Cortex of kidney (tissue), 1 donor: ENCODE measurements at places on chromosomes 4 and X.

GRCh38 chrX:26376037-26376708, 160.2 kb downstream of the MAGEB5 start:
- DNase-seq = no peak

GRCh38 chr4:154049457-154050181, 260.7 kb upstream of the SFRP2 start:
- DNase-seq = no peak

- no peak for DNase-seq
Measured at GRCh38 chr4:105970371-105970770, 75.1 kb downstream of the NPNT start.

DNA sequence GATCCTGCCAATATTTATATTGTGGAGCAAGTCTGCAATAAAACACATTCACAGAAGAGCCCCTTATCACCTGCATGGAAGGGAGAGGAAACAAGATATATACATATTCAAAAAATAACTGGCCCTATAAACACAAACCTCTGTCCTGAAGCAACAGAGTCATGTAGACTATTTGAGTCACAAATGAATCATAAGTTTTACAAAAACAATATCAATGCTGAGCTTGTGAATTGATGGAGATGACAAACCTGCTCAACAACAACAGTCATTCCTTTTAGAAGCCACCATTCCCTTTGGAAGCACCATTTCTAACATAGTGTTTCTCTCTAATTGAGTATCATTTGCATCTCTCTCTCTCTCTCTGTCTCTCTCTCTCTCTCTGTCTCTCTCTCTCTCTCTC, 313.9 kb downstream of the MID1IP1 start:
- DNase-seq = no peak

DNA sequence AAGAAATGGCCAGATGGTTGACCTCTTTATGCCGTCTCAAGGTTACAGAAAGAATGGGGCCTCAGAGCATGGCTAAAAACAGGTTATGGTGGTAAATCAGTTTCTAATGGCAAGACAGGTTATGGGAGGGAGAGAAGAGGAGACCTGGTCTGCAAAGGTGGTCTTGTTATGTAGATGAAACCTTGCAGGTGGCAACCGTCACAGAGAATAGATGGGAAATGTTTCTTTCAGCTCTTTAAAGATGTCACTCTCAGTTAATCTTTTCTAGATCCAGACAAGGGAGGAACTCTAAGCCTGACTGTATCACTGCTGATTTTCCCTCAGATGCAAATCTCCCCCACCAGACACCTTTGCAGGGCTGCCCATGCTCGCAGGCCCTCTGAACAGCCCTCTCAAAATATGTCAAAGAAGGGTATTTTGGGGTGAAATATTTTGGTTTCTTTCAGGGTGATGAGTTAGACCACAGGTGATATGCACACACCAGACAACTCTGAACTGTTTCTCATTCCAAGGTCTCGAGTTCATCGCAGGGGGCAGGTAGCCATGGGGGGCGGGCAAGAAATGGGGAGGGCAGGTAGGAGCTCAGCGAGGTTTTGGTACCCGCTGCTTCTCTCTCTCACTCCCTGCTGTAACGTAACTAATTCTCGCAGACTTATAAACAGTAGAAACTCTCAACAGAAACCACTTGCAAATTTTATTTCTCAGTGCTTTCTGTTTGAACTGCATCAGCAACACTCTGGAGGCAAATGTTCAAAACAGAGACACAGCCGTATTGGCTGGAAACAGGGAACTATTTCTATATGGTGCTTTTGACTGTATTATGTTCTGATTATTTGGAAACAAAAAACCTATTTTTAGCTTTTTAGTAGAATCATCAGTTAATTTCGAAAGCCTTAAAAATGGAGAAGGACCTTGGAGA, 32.4 kb downstream of the CASP3 start:
- DNase-seq = no peak

DNA sequence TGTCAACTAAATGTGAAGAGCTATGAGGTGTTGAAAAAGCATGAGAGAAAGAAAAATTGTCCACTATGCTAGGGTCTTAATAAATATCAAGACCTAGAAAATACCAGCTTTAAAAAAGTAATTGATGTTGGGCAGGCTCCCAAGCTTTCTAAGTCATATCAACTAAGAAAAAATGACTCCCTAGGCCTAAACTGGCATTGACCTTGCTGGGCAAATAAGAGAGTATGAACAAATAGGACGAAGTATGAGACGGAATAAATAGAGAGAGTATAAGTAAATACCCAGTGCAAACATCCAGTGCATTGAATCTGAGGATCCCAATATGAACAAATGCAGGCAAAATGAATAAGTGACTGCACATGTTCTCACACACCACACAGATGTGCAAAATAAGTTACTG, 3.2 kb downstream of the KDR start:
- DNase-seq = no peak

DNA sequence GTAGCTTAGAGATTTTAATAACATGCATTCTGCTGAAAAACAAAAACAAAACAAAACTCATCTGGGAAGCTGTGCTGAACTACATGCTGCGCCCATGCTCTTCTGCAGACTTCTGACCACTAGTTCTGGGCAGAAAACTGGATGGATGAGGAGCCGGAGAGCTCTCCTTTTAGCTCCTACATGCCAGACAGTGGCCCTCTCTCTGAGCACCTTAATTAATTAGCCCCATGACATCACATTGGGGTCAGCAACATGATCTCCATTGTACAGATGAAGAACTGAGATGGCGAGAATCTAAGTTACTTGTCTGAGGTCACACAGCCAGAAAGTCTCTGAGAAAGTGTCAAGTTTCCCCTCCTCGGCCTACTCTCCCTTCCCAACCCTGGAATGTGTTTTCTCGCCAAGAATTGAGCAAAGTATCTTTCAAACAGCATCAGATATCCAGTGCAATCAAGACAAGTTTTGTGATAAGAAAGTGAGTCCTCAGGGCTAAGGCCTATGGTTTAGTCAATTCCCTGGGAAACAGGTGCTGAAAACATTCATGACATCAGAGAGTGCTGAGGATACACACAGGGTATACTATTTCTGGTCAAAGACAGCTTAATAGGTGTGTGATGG, 21.6 kb downstream of the SCD5 start:
- no peak for DNase-seq

GRCh38 chr4:42344309-42344708, 53.0 kb upstream of the SHISA3 start:
- DNase-seq = no peak

DNA sequence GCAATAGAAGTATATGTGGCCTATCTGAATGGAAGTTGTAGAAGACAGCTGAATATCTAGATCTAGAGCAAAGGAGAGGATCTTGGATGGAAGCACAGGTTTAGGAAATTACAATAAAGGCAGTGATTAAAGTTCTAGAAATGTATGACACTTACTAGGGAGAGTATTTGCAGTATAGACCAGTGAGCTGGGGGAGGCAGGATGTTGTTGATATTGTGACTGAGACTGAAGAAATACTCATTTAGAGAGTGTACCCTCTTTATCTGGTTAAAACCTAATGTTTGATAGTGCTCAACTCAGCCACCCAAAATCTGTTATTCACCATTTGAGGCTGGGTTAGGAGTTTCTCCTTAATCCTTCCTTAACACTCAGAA, 439.5 kb downstream of the GRXCR1 start:
- DNase-seq = no peak
